ENCODE measurements at places on chromosomes 2 and 18. TPM values are rescaled to one million over a fixed set of nuclear protein-coding genes. Genes with fewer than 3 reads are reported as not detected.

STARD6 gene
- not detected for total RNA-seq

KRTCAP3 gene
- 0.62 TPM for total RNA-seq

ROCK2 gene
- 18.8 TPM for total RNA-seq

MAB21L4 gene
- total RNA-seq = 0.22 TPM

SGPP2 gene
- total RNA-seq = 0.56 TPM

MBD5 gene
- 3.9 TPM for total RNA-seq

RNF152 gene
- total RNA-seq = 0.13 TPM

PARD3B gene
- 0.94 TPM for total RNA-seq

UPP2 gene
- total RNA-seq = not detected

CXCR1 gene
- total RNA-seq = not detected

LRRTM1 gene
- not detected for total RNA-seq
